ENCODE measurements at places on chromosomes 11 and 22.

DNA sequence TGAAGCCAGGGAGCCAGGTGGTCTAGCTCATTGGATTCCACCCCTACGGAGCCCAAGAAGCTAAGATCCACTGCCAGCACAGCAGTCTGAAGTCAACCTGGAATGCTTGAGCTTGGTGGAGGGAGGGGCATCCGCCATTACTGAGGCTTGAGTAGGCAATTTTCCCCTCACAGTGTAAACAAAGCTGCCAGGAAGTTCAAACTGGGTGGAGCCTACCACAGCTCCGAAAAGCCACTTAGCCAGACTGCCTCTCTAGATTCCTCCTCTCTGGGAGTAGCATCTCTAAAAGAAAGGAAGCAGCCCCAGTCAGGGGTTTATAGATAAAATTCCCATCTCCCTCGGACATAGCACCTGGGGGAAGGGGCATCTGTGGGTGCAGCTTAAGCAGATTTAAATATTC lies 620.3 kb downstream of the NELL1 start:
- DNase-seq, result no peak

DNA sequence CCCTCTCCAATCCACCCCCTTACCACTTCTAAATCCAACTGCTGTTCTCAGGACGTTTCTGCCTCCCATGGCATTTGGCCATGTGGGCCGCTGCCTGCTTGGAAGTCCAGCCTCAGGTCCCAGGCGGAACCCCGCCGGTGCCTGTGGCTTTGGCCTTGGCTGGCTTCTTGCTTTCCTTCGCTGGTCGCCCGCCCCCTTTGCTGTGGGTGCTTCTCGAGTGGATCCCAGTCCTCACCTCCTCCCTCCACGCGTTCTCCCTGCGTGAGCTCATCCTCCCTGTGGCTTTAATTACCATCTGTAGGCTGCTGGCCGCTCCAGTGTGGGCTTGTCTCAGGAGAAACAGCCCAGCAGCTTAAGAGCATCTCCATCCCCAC lies 111.7 kb downstream of the NECTIN1 start:
- DNase-seq, result no peak

- DNase-seq, result no peak
Measured at GRCh38 chr11:933142-933851, 7.6 kb downstream of the AP2A2 start.

GRCh38 chr11:78935398-78936068 lies 360.9 kb upstream of the NARS2 start:
- no peak for DNase-seq

DNA sequence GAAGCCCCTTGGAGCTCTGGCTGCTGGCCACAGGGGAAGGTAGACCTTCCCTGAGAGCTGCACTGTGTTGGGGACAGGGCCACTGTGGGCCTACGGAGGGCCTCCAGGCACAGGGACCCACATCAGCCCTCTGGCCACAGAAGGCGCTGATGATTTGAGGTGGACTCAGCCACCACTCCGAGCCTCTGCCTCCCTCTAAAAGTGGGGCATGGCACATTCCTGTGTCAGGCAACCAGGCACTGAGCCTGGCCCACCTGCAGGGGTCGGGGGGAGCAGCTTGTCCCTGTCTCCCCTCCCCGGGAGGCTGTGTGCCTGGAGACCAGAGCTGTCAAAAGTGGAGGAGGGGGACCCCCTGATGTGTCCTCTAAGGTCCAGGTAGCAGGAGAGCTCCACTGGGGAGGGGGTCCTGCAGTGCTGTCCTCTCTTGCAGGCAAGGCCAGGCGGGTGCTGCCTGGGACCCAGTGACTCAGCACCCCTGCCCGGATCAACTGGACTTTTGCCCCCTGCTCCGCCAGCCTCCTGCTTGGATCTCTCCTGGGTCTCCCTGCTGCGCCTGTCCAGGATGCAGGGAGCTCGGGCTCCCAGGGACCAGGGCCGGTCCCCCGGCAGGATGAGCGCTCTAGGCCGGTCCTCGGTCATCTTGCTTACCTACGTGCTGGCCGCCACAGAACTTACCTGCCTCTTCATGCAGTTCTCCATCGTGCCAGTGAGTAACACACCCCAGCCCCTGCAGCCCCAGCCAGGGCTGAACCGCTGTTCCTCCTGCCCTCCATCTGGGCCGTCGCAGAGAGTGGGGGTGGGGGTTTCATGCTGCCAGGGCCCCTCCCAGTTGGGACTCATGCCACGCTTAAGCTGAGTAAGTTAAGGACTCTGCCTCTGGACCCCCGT lies 17.5 kb upstream of the CDKN1C start:
- DNase-seq, result no peak

DNA sequence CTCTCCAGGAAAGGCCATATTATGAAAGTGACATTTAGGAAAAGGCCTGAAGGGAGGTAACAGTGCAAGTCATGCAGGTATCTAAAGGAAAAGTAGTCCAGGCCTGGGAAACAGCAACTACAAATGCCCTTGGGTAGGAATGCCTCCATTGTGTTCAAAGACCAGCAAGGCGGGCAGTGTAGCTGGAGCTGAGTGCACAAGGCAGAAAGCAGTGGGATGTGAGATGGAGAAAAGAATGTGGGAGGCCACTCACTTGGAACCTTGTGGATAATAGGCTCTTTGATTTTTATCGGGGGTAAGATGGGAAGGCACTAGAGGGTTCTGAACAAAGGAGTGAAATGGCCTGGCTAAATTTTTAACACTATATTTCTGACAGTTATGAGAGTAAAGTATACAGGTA lies 188.6 kb downstream of the PGR start:
- no peak for DNase-seq

DNA sequence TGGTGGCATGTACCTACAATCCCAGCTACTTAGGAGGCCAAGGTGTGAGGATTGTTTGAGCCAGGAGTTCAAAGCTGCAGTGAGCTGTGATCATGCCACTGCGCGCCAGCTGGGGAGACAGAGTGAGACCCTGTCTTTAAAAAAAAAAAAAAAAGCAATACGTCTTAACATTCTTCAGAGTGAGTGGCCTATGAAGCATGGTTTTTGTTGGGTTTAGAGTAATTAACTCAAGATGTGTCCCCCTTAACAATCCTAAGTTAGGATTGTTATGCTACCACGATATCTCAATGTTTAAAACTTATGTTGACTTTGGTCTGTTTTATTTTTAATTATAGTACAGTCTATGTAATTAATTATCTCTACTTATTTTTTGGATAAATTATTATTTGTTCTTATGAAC lies 156.1 kb downstream of the HIPK3 start:
- DNase-seq, result no peak

DNA sequence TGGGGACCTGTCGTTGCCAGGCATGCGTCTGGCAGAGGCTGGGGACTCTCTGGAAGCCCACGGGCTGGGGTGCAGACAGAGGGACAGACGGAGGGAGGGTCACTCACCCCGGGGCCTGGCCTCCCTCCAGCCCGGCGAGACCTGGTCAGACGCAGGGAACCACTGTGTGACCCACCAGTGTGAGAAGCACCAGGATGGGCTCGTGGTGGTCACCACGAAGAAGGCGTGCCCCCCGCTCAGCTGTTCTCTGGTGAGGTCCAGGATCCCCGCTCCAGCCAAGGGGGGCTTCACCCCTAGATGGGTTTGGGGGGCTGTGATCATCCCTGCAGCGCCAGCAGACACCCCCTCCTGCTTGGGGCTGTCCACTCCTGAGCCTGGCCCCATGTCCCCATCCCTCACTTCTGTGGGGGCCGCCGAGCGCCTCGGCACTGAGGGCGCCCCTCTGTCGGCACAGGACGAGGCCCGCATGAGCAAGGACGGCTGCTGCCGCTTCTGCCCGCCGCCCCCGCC lies 23.6 kb upstream of the MUC5B start:
- no peak for DNase-seq

DNA sequence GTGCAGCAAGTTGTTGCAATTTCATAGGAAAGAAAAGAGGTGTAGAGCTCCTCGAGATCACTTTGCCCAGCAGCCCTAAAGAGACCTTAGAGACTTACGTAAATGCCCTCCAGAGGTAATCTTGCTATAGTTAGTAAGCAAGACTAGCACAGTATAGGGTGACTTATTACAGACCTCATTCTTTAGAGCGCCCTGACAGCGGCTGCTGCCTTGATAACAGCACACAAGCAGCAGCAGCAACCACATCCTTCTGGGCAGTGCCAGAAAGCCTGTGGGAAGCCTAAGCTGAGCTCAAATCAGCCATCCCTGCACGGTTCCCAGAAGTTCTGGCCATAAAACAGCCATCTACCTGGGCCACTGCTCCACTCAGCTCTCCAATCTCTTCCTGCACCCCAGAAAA lies 22.6 kb upstream of the OR56B1 start:
- no peak for DNase-seq

DNA sequence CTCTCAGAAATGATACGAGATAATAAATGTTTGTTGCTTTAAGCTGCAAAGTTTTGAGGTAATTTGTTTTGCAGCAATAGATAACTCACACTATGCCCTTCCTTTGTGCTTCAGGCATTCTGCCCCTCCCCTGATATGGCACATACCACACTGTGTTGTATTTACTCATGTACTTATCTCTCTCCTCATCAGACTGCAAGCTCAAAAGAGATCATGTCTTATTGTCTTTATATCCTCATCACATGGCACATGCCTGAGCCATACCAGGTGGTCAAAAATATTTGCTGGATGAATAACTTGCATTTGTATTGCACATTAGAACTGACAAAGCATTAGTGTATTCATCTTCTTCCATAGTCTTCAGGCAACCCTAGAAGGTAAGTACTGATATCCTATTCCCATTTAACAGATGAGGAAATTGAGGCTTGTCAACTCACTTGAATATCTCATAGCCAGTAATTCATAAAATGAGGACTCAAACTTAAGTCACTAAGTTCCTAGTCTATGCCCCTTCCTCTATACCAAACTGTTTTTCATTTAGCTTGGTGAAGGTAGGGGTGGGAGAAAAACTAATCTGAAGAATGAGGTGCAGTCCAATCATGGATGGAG lies 83.9 kb upstream of the EED start:
- DNase-seq, result no peak

GRCh38 chr22:24319451-24319850 lies 48.8 kb downstream of the SPECC1L start:
- no peak for DNase-seq

Measured in stimulated activated naive CD4-positive, alpha-beta T cell (primary cell).